Breast epithelium (tissue), 4 donors: ENCODE measurements at places on chromosomes 3 and 15.

GRCh38 chr15:88647351-88648105 lies 8.7 kb downstream of the ISG20 start:
- H3K27me3 ChIP-seq = no peaks in the 10 kb centered on the region
- peak overlapping the region; percentile 22 for H3K27ac ChIP-seq
- H3K4me1 ChIP-seq = peaks cover 17% of the 10 kb centered on the region
- no peak overlapping the region for H3K4me3 ChIP-seq

DNA sequence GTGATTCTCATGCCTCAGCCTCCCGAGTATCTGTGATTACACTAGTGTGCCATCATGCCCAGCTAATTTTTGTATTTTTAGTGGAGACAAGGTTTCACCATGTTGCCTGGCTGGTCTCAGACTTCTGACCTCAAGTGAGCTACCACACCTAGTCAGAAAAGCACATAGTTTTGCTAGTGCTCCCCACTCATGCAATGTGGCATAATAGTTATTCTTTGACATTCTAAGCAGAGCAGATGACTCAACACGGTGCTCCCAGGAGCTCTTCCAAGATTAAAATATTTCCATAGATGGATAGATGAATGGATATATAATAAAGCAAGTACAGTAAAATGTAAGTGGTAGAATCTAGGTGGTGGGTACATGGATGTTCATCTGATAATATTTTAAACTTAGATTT lies 53.1 kb upstream of the GK5 start:
- no peak overlapping the region for H3K4me3 ChIP-seq
- H3K4me1 ChIP-seq = no peaks in the 10 kb centered on the region
- DNase-seq = no peak
- no peaks in the 10 kb centered on the region for H3K27me3 ChIP-seq
- H3K27ac ChIP-seq = no peak overlapping the region

DNA sequence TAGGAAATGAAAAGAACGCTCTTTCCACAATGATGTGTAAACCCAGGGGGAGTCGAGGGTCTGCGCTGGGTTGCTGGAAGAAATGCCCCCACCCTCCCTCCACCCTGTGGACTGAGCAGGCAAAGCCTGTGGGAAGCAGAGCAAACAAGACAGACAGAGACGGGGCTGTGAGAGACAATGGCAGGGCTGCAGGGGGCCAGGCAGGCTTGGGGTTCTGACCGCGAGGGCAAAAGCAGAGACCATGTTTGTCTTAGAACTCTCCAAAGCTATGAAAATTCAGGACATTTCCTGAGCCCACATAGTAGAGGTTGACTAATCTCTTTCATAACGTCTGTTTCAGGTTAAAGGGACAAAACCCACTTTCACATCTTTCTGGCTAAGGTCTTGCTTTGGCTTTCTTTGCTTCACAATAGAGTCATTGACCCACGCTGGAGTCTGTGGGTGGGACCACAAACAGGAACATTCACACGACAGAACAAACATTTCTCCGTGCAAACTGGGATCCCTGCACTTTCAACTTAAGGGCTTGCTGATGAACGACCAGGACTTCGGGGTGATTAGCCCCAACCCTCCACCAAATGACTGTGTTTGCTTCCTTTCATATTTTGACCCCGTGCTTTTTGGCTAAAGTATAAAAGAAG lies 156.0 kb upstream of the TPM1 start:
- H3K36me3 ChIP-seq = no peaks in the 10 kb centered on the region
- DNase-seq = no peak
- H3K4me1 ChIP-seq = no peaks in the 10 kb centered on the region
- H3K27me3 ChIP-seq = no peaks in the 10 kb centered on the region
- peak overlapping the region; percentile 27 for H3K4me3 ChIP-seq

DNA sequence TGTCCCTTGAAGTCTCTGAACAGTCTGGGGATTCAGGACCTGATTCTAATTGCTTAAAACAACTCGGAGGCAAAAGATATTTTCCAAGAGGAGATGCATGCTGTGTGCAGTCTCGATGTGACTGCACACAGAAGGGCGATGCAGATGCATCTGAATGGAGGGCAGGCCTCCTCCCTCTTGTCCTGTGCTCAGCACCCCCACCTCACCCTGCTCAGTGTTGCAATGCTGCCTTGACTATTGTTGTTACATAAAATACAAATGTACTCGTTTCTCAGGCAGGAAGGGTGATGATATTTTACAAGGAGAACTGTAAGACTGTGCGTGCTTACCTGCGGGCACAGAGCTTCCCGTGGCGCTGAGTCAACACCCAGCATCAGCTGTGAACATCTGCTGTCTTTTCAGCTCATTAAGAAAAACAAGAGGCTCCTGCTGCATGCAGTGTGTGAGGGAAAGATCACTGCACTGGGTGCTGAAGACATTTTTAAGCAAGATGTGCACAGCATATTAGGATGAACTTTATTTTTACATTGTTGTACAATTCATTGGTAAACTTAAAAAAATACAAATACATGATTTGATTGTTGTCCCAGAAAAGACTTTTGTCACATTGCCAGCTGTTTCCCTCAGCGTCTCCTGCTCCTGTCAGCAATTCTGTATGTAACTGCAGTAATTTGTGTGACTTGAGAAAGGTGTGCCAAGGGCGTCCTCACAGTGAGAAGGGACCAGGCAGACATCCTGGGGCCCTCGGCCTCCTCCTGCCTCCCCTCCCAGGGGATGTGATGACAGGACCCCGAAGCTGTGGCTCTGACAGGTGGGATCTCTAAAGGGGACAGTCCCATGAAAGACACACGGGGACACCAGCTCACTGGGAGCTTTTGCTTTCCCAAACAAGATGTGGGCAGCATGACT lies 56.3 kb upstream of the RPL32 start:
- DNase-seq = no peak
- H3K27me3 ChIP-seq = no peaks in the 10 kb centered on the region
- no peak overlapping the region for H3K27ac ChIP-seq
- H3K36me3 ChIP-seq = peaks cover 4% of the 10 kb centered on the region
- no peak overlapping the region for H3K4me3 ChIP-seq

- peaks cover 5% of the 10 kb centered on the region for H3K36me3 ChIP-seq
- H3K27ac ChIP-seq = no peak overlapping the region
- no peaks in the 10 kb centered on the region for H3K4me1 ChIP-seq
- no peaks in the 10 kb centered on the region for H3K27me3 ChIP-seq
- no peak for DNase-seq
Observed at GRCh38 chr3:138405486-138405885, 28.9 kb upstream of the ESYT3 start.

GRCh38 chr15:69489073-69489571 lies 36.5 kb downstream of the RPLP1 start:
- no peaks in the 10 kb centered on the region for H3K4me1 ChIP-seq
- no peaks in the 10 kb centered on the region for H3K27me3 ChIP-seq
- no peak overlapping the region for H3K4me3 ChIP-seq
- no peaks in the 10 kb centered on the region for H3K36me3 ChIP-seq

GRCh38 chr3:40096661-40097111 lies 212.8 kb upstream of the EIF1B start:
- no peak overlapping the region for H3K4me3 ChIP-seq
- H3K27me3 ChIP-seq = no peaks in the 10 kb centered on the region
- no peak overlapping the region for H3K27ac ChIP-seq
- peak; percentile 52 for DNase-seq
- peaks cover 4% of the 10 kb centered on the region for H3K4me1 ChIP-seq

GRCh38 chr3:34683851-34684250 lies 885.4 kb downstream of the PDCD6IP start:
- DNase-seq = no peak
- no peak overlapping the region for H3K27ac ChIP-seq
- no peaks in the 10 kb centered on the region for H3K27me3 ChIP-seq
- H3K36me3 ChIP-seq = no peaks in the 10 kb centered on the region

- no peaks in the 10 kb centered on the region for H3K4me1 ChIP-seq
- no peak for DNase-seq
- H3K4me3 ChIP-seq = no peak overlapping the region
- H3K36me3 ChIP-seq = no peaks in the 10 kb centered on the region
Observed at GRCh38 chr3:108602249-108602934, 12.9 kb downstream of the DZIP3 start.

GRCh38 chr3:127747751-127748521 lies 74.4 kb downstream of the MGLL start:
- no peaks in the 10 kb centered on the region for H3K27me3 ChIP-seq
- H3K4me1 ChIP-seq = no peaks in the 10 kb centered on the region
- no peak for DNase-seq
- H3K4me3 ChIP-seq = no peak overlapping the region
- H3K36me3 ChIP-seq = no peaks in the 10 kb centered on the region

GRCh38 chr3:195221876-195222617 lies 48.9 kb downstream of the XXYLT1 start:
- no peaks in the 10 kb centered on the region for H3K36me3 ChIP-seq
- no peak overlapping the region for H3K4me3 ChIP-seq
- no peaks in the 10 kb centered on the region for H3K4me1 ChIP-seq
- peak; percentile 25 for DNase-seq
- H3K27ac ChIP-seq = no peak overlapping the region

- H3K27me3 ChIP-seq = no peaks in the 10 kb centered on the region
- H3K27ac ChIP-seq = no peak overlapping the region
- H3K4me1 ChIP-seq = no peaks in the 10 kb centered on the region
- no peak overlapping the region for H3K4me3 ChIP-seq
- H3K36me3 ChIP-seq = no peaks in the 10 kb centered on the region
Observed at GRCh38 chr3:127959041-127959440, 44.0 kb downstream of the KBTBD12 start.

- DNase-seq = no peak
- no peak overlapping the region for H3K27ac ChIP-seq
- no peaks in the 10 kb centered on the region for H3K36me3 ChIP-seq
- H3K27me3 ChIP-seq = no peaks in the 10 kb centered on the region
- no peak overlapping the region for H3K4me3 ChIP-seq
Observed at GRCh38 chr15:85306946-85307686, 73.3 kb upstream of the AKAP13 start.
